ENCODE measurements at places on chromosomes 3 and 15. TPM values are rescaled to one million over a fixed set of nuclear protein-coding genes. Genes with fewer than 3 reads are reported as not detected.
A peak's percentile ranks its signal among the peaks of the same experiment; 100 is the strongest.

DNA sequence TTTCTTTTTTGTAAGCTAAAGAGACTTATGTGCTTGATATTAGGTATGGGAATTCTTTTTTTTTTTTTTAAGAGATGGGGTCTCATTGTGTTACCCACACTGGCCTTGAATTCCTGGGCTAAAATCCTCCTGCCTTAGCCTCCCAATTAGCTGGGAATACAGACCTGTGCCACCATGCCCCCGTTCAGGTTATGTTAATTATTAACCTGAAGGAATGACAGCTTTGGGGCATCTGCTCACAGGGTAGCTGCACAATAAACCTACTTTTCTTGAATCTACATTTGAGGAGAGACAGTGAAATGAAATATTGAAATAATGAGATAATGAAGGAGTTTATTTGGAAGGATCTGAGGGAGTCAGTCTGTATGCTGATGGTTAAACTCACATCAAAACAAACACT lies 158.2 kb upstream of the FAM3D start:
- no peak overlapping the region for H3K27ac ChIP-seq
- H3K4me3 ChIP-seq: no peak overlapping the region
- H3K27me3 ChIP-seq: no peaks in the 10 kb centered on the region
- H3K36me3 ChIP-seq: no peaks in the 10 kb centered on the region
- no peaks in the 10 kb centered on the region for H3K4me1 ChIP-seq

Gene TNIK
- 0.75 TPM for total RNA-seq

DNA sequence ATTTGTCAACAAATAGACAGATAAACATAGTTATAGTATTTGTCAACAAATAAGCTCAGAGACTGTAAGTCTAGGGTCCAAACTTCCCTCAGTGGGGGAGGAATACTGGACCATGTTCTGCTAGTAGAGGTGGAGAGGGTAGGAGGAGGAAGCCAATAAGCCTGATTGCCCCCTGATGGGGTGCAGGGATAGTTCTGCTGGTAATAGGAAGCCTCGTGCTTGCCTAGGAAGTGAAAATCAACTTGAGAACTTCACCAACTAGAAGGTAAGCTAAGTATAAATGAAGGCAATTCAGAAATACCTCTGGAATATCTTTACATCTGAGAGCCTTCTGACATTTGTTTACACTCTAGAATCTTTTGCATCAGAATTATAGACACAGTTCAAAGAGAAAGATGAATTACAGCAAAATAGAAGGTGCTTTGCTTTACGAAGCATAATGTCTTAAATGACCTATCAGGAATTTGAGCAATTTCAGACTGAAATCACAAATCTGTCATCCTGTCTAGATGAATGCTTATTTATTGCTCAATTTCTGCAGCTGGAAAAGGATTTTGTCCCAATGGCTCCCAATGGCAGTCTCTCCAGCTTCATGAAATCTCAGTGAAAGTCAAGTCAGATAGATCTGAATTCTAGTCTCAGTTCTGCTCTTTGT lies 225.6 kb upstream of the TBC1D5 start:
- H3K36me3 ChIP-seq: no peaks in the 10 kb centered on the region
- no peaks in the 10 kb centered on the region for H3K27me3 ChIP-seq
- DNase-seq: no peak
- H3K4me3 ChIP-seq: no peak overlapping the region

- H3K36me3 ChIP-seq: no peaks in the 10 kb centered on the region
- no peaks in the 10 kb centered on the region for H3K4me1 ChIP-seq
- H3K27ac ChIP-seq: no peak overlapping the region
- no peak for DNase-seq
- no peak overlapping the region for H3K4me3 ChIP-seq
- H3K27me3 ChIP-seq: no peaks in the 10 kb centered on the region
Observed at GRCh38 chr3:14633819-14634424, 17.6 kb upstream of the CCDC174 start.

GRCh38 chr3:128782282-128783146 lies 56.5 kb downstream of the RAB7A start:
- H3K27ac ChIP-seq: peak overlapping the region; percentile 69
- no peak overlapping the region for H3K4me3 ChIP-seq
- H3K4me1 ChIP-seq: peaks cover 9% of the 10 kb centered on the region
- H3K36me3 ChIP-seq: peaks cover 1% of the 10 kb centered on the region
- no peak for DNase-seq

DNA sequence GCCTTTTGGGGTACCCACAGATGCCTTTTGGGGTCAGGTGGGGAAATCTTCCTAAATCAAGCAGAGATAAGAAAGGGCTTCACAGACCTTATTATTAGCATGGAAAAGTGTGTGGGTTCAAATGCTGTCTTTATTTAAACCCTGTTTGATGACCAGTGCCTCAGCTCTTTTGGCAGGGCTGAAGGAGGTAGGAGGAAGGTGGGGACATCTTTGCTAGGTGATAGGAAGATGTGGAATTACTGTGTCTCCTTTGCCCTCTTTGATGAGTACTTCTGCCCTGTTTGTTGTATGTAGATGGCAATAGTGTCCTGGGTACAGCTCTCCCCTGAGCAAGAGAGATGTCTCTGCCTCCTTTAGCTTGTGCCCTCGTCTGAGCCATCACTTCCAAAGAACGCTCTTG lies 333.3 kb upstream of the ROPN1 start:
- H3K27me3 ChIP-seq: no peaks in the 10 kb centered on the region
- no peak overlapping the region for H3K27ac ChIP-seq
- H3K36me3 ChIP-seq: peaks cover 34% of the 10 kb centered on the region
- DNase-seq: no peak

GRCh38 chr15:48823237-48823636 lies 12.4 kb upstream of the CEP152 start:
- no peak overlapping the region for H3K4me3 ChIP-seq
- no peak overlapping the region for H3K27ac ChIP-seq
- DNase-seq: no peak
- no peaks in the 10 kb centered on the region for H3K4me1 ChIP-seq

Gene CADM2
- total RNA-seq: 23.0 TPM

DNA sequence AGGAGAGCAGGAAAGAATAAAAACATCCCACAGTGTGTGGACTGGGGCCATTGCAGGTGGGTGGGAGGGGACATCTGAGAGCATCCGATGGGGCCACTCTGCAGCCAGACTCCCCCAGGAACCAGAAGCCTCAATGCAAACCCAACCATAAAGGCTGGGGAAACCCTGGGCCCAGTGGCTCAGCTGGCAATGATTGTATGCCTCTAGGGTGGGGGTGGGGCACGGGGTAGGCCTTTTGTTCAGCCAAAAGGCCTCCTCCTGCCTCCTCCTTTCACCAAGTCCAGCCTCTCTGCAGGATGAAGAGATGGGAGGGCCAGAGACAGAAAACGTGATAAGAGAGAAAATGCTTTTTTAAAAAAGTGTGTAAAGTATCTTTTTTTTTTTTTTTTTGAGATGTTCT lies 45.5 kb upstream of the HERC1 start:
- H3K4me1 ChIP-seq: no peaks in the 10 kb centered on the region
- no peak overlapping the region for H3K27ac ChIP-seq
- no peak overlapping the region for H3K4me3 ChIP-seq
- H3K27me3 ChIP-seq: no peaks in the 10 kb centered on the region

GRCh38 chr15:65369212-65369547 lies 8.6 kb downstream of the IGDCC3 start:
- no peaks in the 10 kb centered on the region for H3K36me3 ChIP-seq
- H3K27ac ChIP-seq: no peak overlapping the region
- no peaks in the 10 kb centered on the region for H3K4me1 ChIP-seq
- no peak for DNase-seq
- H3K27me3 ChIP-seq: no peaks in the 10 kb centered on the region

GRCh38 chr15:39787479-39787878 lies 4.8 kb upstream of the FSIP1 start:
- peaks cover 5% of the 10 kb centered on the region for H3K4me1 ChIP-seq
- DNase-seq: no peak
- no peak overlapping the region for H3K4me3 ChIP-seq
- no peak overlapping the region for H3K27ac ChIP-seq

DNA sequence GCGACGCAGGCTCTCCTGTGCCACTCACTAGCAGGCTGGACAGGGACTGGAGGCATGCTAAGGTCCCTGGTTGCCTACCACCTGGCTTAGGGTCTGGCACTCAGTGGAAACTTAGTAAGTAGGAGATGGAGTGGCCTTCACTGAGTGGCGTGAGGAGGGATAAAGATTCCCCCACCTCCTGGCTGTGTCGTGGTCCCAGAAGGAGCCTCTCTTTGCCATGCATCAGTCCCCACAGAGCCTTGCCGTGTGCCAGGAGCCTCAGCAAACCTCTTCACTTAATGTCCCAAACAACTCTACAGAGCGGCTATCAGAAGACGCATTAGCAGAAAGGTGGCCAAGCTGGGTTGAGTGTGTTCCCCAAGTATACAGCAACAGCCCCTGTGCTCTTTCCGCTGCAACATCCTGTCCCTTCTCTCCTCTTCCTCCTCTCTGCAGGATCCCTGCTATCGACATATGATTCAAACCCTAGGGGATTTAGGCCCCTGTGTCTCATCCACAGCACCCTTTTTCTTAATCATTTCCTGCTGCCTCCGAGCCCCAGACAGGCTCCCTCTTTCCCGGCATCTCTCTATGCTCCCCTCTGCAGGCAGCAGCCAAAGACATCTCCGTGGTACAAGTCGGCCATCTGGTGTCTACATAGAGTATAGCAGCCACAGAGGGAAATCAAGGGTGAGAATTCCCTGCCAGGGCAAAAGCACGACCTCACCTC lies 66.7 kb downstream of the SLC6A1 start:
- no peaks in the 10 kb centered on the region for H3K36me3 ChIP-seq
- H3K27me3 ChIP-seq: no peaks in the 10 kb centered on the region
- no peaks in the 10 kb centered on the region for H3K4me1 ChIP-seq
- no peak overlapping the region for H3K27ac ChIP-seq
- DNase-seq: peak; percentile 74
